Activated CD4-positive, CD25-positive, alpha-beta regulatory T cell (primary cell): ENCODE measurements at places on chromosomes 12 and 14.

DNA sequence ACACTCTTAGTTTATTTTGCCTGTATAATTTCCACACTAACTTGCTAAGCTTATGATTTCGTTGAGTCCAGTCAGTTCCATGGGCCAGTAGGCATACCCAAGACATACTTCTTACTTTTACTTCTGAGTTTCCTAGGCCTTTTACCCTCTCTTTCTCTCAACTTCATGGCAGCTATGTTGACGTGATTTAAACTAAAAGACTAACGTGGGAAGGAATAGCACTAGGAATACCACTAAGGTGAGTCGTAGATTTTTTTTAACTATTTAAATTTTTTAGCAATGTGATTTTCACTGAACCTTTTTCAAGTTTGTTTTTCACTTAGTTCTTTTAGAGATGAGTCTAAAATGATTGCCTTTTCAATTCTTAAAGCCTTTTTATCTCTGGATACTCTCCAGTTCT is 793.5 kb upstream of the NOVA1 start:
- no peak for DNase-seq

- DNase-seq: no peak
Measured at GRCh38 chr12:68086019-68086603, 73.4 kb downstream of the IFNG start.

- no peak for DNase-seq
Measured at GRCh38 chr14:25150934-25151790, 101.2 kb upstream of the STXBP6 start.

- DNase-seq: no peak
Measured at GRCh38 chr12:69514111-69514510, 43.9 kb downstream of the FRS2 start.

DNA sequence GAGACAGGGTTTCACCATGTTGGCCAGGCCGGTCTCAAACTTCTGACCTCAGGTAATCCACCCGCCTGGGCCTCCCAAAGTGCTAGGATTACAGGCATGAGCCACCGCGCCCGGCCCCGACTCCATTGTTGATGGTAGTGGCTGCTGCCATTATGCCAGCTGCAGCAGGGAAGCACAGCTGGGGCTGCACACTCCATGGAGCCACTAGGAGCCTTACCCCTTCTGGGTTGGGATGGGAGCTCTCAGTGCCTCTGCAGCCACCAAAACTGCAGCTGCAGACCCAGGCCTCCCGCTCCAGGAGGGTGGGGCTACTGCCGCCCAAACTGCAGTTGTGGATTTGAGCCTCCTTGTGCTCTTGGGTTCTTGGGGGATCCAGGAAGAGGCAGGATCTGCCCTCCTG is 25.9 kb downstream of the TCHP start:
- DNase-seq: no peak

GRCh38 chr14:27366596-27366995 is 768.8 kb upstream of the NOVA1 start:
- no peak for DNase-seq

DNA sequence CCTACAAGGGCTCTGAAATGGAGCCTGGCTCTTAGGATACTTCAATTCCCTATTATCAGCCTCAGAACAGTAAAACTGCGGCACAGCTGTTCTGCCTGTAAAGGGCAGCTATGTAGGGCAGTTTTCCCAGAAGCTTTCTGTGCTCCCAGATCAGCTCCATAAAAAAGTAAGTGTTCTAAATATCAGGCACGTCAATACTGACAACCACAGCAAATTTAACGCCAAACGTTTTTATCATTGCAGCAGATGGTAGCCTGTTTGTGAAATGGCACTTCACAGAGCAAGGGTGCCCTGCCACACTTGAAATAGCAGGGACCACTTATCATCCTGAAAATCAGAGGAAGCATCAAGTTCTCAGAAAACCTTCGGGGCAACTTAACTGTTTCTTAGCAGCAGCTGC is 54.8 kb upstream of the PTHLH start:
- no peak for DNase-seq

- no peak for DNase-seq
Measured at GRCh38 chr12:132065203-132065602, 78.9 kb downstream of the DDX51 start.

- no peak for DNase-seq
Measured at GRCh38 chr12:64678248-64678647, 68.0 kb downstream of the RASSF3 start.

- no peak for DNase-seq
Measured at GRCh38 chr14:82060219-82060618, 526.6 kb upstream of the SEL1L start.

GRCh38 chr14:99597911-99598600 is 6.0 kb downstream of the CCDC85C start:
- no peak for DNase-seq

DNA sequence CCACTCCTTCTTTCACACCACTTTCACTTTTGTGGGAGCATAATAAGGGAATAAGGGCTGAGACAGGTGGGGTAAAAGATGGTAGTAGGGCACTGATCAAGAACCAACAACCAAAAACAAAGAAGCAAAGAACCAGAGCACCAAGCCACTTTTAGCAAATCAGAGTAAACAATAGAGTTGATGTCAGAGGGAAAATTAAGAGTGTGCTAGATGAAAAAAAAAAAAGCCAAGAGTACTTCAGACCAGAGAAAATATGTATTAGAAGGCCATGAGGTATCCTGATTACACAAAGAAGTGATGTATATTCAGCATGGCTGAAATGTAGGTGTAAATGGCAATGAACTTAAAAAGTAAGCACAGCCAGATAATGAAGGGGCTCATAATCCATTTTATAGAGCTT is 75.4 kb downstream of the ABCC9 start:
- DNase-seq: no peak

DNA sequence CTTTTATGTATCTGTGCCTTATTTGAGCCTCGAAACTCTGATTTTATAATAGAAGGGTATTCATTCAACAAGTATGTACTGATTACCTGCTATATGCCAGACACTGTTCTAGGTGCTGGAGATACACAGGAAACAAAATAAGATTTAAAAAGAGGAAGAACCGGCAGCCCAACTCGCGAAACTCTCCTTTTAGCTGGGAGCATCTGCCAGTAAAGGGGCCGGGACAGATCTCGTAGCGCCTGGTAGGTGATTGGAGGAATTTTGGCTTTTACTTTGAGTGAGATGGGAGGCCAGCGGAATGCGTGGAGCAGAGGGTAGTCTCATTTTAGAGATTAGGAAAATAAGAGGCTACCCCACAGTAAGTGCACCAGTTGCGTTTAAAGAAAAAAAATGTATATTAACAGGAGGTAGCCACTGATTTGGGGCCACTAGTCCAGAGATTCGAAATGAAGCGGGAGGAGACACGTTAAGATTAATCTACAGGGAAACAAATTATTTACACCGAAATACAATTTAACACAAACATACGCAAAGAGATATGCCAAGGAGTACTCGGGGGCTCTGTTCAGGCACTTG is 520 bp upstream of the MON2 start:
- no peak for DNase-seq

DNA sequence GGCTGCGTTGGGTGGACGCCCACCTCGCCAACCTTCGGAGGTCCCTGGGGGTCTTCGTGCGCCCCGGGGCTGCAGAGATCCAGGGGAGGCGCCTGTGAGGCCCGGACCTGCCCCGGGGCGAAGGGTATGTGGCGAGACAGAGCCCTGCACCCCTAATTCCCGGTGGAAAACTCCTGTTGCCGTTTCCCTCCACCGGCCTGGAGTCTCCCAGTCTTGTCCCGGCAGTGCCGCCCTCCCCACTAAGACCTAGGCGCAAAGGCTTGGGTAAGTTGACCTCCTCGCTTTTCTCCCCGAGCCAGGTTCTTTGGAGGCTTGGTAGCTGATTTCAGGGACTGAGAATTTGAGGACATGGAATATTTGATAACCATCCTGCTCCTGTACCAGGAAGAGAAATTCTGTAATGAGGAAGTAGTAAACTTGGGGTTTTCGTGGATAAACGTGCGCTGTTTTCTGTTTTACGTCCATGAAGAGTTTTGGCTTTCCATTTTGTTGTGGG is 530 bp downstream of the APAF1 start:
- no peak for DNase-seq

DNA sequence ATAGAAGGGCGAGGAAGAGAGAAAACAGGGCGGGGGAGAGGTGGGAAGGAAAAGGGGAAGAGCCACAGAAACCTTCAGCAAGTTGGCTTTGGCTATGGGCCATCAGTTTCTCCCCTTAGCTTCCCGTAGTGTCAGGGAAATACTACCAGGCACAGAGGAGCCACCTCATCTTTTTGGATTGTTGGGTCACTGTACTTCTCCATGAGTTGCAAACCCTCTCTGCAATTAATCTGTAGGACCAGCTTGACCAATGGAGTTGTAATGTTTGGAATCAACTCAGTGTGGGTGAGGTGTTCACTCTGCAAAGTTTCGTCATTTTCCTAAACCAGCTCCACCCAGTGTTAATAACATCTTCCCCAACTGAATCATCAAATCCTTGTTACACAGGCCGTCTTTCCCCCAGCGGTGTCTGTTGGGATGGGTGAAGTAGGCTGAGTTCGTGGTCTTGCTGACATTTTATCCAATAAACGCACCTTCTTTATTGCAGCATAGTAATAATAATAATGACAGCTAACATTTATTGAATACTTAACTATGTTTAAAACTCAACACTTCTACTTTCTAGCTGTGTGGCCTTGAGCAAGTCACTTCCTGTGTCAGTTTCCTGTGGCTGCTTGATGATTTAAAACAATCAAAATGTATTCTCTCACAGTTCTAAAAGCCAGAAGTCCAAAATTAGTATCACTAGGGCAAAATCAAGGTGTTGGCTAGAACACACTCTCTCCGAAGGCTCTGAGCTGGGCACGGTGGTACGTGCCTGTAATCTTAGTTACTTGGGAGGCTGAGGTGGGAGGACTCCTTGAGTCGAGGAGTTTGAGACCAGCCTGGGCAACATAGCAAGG is 8.1 kb upstream of the GLTP start:
- DNase-seq: no peak

DNA sequence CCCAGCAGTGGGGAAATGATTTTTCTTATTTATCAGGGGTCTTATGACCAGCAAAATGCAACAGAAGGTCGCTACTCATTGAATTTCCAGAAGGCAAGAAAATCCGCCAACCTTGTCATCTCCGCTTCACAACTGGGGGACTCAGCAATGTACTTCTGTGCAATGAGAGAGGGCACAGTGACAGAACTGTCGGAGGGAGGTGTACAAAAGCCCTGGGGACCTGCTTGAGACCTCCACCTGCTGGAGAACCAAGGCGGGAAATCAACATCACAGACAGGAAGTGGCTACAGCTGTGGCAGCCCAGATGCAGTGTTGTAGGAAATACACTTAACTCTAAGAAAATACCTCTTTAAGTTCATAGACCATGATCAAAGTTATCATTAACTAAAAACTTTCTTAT is 250.9 kb upstream of the OR4E1 start:
- peak; percentile 23 for DNase-seq

DNA sequence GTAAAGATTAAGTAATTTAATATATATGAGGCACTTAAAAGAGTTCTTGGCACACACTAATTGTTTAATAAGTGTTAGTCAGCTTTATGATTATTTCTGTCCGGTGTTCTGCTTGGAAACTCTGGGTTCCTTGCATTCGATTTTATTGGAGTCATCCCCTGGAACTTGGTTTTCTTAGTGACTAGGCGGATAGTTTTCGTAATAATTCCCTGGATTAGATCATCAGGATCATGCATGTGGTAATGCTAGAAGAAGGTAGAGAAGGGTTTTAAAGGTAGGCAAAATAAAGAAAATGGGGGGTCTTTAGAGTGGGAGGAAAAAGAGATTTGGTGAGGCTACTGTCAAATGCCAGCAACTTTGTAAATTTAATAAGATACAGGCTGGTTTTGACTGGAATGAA is 88.4 kb downstream of the MYF5 start:
- no peak for DNase-seq

DNA sequence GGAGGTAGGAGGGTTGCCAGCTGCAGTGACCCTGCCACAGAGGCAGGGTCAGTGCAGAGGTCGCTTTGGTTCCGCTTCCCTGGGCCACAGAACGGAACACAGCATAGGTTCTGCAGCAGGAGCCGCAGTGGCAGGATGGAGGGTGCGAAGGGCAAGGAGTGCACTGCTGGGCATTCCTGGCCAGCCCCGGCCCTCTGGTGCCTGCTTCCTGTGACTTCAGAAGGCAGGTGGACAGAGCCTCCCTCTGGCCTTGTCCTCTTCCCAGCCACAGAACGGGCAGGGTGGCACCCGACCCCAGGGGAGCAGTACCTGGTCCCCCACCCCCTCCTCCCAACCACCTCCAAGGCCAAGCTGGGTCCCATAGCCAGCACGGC is 37.7 kb downstream of the SLC8B1 start:
- no peak for DNase-seq

- DNase-seq: no peak
Measured at GRCh38 chr14:51394804-51395203, 154.8 kb downstream of the TMX1 start.

GRCh38 chr14:67941456-67942018 is 122.0 kb downstream of the RAD51B start:
- DNase-seq: no peak

DNA sequence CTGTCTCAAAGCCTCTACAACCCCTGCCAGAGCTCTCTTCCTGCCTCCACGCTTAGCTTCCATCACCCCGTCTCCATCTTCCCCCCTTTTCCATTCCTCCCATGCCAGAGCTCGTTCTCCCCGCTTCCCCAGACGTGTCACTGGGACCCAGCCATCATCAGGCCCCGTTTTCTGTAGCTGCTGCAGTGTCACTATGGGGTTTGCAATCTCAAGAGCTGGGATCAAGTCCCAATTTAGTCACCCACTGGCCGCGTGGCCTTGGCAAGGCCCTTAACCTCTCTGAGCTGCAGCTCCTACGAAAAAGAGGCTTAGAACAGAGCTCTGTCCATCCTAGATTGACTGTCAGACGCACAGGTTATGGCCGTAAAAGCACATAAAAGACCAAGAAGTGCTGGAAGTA is 901 bp upstream of the FAIM2 start:
- no peak for DNase-seq

DNA sequence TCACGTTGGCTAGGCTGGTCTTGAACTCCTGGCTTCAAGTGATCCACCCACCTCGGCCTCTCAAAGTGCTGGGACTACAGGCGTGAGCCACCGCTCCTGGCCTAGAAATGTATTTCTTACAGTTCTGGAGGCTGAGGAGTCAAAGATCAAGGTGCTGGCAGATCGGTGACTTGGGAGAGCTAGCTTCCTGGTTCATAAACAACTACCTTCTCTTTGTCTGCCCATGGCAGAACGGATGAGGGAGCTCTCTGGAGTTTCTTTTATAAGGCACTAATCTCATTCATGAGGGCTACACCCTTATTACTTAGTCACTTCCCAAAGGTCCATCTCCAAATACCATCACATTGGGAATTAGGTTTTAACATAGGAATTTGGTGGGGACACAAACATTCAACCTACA is 38.9 kb downstream of the SLC17A8 start:
- DNase-seq: no peak

GRCh38 chr14:71765505-71765904 is 166.7 kb upstream of the RGS6 start:
- DNase-seq: no peak

GRCh38 chr14:38973083-38973700 is 129.8 kb downstream of the SEC23A start:
- no peak for DNase-seq
